Osteoblast (primary cell): ENCODE measurements at places on chromosomes 12 and 14. TPM values are rescaled to one million over a fixed set of nuclear protein-coding genes. Genes with fewer than 3 reads are reported as not detected.

CLEC4C gene
- not detected in 2 replicates for total RNA-seq

- no peak for DNase-seq
Measured at GRCh38 chr12:111010061-111010460, 89.7 kb upstream of the MYL2 start.

- DNase-seq, result peak; percentile 76
Measured at GRCh38 chr14:72617391-72618031, 276.4 kb downstream of the DPF3 start.

GRCh38 chr12:65196762-65197567 is 27.6 kb downstream of the LEMD3 start:
- no peak for DNase-seq

DNA sequence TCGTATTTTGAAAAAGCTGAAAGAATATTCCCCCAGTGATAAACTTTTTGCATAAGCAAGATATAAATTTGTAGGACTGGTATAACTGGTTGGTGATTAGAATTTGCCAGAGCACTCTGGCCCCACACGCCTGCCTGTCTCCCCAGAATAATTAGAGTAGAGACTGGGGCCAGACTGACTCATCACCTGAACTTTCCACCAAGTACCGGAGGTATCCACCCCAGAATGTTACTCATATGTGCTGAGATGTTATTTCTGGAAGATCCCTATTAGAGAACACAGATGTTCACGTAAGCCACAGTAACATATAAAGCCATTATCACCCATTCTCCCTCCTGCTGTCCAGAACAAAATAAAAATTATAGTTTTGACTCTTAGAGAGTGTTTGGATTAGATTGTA is 49.5 kb upstream of the PIWIL1 start:
- DNase-seq, result no peak

BCL11B gene
- total RNA-seq, result 0.36 and 0.88 TPM in 2 replicates

SERPINA3 gene
- 2.7 and 5.1 TPM in 2 replicates for total RNA-seq
